ENCODE measurements at places on chromosomes 11 and 22.

DNA sequence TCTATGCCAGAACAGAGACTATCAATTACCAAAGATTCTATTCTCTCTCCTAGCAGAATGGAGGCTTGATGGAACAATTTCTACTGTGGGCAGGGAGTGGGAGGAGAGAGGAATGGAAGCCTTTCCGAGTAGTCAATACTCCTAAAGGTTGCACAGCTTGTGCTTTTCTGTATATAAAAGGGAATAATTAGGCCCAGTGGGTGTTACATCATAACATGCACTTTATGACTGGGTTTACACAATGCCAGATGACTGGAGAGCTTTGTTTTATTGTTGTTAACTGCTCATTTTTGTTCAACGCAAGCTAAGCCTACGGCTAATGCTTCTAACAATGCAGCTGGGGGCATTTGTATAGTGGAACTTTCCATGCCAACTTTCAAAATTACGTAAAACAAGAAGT, 2237.9 kb upstream of the RAG2 start:
- no peak for DNase-seq

- DNase-seq: no peak
Measured at GRCh38 chr11:94636388-94636949, 69.3 kb downstream of the PIWIL4 start.

- DNase-seq: no peak
Measured at GRCh38 chr11:115452241-115452640, 52.0 kb downstream of the CADM1 start.

GRCh38 chr11:95014184-95014821, 10.8 kb upstream of the KDM4E start:
- no peak for DNase-seq

DNA sequence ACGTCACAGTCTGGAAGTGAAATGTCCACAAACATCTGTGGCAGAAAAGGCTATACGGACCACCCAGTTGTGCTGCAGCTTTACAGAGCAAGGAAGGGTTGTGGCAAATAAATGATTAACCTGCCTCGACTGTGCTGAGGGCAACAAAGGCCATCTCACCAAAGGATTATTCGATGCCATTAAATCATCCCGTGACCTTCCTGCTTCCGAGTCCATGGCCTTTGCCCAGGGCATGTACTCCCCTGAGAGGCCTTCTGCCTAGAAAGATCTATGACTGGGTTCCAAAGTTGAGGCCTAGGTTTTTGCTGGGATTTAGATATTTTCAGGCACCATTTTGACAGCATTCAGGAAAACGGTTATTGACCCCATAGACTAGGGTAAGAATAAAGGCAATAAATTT, 9.2 kb downstream of the CDPF1 start:
- DNase-seq: no peak

GRCh38 chr11:100823360-100823759, 136.3 kb downstream of the ARHGAP42 start:
- no peak for DNase-seq

GRCh38 chr11:75421035-75421602, 11.9 kb downstream of the KLHL35 start:
- DNase-seq: no peak
